ENCODE measurements at places on chromosomes 2 and 18.

DNA sequence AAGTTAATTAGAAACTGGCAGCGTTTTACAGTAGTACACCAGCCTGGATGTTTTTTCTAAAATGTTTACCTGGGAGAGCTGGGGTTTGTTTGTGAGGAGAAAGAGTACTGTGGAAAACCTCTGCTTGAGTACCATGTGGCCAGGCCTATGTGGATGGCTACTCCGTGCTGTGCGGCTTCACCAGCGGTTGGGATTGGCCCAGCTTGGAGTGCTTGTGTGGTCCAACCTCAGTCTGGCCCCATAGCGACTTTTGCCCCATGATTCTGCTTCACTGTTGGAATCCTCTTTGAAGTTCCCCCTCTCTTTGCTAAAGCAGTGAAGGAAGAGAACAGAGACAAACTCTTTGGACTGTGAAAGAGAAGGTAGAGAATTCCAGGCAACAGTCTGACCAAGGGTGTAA, 15.9 kb downstream of the CD8A start:
- no peak for DNase-seq

DNA sequence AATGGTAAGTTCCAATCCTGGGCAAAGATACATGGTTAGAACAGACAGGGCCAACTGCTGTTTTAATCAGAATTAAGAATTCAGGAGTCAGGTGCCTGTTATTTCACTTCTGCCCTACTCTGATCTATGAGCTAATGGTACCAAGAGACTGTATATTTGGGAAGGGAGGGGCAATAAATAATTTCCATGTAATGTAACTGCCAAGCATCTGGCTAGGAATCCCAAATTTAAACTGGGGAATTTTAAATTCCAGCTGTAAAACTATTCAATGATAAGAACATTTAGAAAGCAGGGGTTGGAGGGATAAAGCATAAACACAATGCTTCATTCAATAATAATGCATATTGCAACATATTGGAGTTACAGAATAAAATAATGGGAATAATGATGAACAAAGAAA, 49.7 kb downstream of the SCN7A start:
- DNase-seq, result no peak

- DNase-seq, result no peak
Observed at GRCh38 chr18:40841467-40841866, 1113.6 kb upstream of the PIK3C3 start.

DNA sequence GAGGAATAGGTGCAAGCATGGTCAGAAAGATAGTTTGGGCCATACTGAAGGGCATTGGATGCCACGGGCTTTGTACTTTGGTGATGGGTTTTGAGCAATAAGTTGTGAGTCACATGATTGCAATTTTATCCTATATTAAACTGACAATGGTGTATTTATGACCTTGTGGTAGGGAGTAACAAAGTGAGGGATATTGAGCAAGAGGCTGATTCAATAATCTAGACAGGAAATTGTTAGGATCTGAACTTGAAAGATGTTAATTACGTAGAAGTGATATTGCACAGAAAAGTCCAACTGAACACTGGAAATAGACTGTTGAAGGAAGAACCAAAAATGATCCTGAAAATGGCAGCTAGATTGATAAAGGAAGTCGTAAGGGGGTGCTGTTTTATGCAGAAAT, 46.6 kb upstream of the TCF4 start:
- no peak for DNase-seq

- DNase-seq, result no peak
Observed at GRCh38 chr18:6428851-6429395, 14.2 kb upstream of the L3MBTL4 start.

GRCh38 chr2:63982335-63982734, 36.9 kb downstream of the VPS54 start:
- no peak for DNase-seq

DNA sequence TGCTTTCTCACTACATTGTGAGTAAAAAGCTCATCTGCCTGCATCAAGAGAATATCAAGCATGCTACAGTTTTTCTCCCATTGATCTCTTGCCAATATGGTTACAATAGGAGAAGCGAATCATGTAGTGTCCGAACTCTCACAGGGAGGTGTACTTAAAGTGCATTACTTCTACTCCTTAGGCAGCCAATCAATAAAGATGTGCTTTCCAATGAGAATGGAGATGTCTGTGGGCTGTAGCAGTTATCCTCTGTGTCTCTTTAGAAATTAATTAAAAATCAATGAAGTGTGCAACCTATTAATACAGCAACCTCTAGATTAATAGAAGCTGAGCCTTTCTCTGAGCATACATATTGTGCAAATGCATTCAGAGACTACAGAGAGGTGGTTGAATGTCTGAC, 883.7 kb downstream of the CPS1 start:
- DNase-seq, result no peak

GRCh38 chr18:74152857-74153256, 4.5 kb downstream of the TIMM21 start:
- DNase-seq, result no peak

GRCh38 chr2:124983595-124983994, 958.5 kb downstream of the CNTNAP5 start:
- DNase-seq, result no peak

DNA sequence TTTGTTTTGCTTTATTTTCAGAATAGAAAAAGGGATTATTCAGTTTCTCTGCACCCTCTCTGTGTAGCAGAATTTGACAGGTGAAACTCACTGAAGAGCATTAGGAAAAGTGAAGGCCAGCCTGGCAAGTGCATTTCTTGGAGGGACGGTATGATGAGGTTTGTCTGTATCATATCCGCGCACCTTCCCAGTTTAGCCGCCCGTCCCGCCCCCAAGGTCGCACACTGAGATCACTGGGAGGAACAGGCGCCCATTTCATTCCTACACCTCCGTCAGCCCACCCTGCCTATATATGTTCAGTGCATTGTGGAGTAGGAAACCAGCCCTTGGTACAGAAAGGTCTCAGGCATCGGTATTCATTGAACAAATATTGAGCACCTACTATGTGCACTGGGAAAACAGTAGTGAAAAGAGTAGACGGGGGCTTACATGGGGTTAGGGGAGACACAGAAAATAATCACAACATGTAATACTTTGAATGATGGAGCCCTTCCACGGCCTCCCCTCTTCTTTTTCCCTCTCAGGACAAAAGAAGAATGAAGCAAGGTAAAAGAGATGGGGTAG, 678 bp upstream of the FECH start:
- DNase-seq, result no peak

DNA sequence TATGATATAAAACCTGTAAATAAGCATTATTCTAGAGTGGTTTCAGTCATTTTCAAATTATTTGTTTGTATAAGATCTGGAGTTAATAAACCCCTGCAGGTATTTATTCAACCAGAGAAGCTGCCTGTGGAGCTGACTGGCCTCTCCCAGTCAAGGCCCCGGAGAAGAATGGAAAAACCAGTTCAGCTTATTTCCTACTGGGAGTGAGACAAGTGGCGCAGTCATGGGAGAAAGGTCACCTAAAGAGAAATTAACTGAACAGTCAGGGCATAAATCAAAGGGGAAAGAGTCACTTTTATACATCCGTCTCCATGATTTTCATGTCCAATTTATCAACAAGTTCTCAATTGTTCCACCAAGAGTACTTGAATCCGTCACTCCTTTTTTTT, 240.9 kb downstream of the RNF152 start:
- DNase-seq, result peak; percentile 5

GRCh38 chr18:48979944-48980890, 29.5 kb upstream of the SMAD7 start:
- DNase-seq, result no peak

DNA sequence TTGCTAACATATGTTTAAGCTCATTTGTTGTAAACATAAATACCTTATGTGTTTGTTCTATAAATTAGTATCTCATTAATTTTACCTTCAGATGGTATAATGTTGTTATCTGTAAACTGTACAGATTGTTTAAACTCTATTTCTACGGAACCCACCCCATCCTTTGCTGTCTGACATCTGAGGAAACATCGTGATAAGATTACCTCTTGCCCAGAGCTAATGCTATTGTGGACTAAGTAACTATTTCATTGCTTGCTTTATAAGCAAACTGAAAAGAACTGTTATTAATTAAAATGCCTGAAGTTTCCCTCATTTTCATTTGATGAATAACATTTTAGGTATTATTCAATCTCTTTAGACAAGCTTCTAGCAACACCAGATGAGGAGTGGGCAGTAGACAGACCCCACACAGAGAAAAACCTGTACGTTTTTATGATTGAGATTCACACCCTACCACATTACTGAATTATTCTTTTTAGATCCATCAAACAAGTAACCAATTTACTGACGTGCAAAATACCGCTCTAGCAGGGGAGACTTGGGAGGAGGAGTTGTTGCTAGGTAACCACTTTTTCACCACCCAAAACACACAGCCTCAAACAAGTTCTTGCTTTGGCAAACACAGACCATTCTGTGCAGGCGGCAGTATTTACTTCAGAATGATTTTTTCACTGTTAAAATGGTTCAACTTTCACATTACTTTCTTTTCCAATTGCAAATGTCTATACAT, 1.9 kb upstream of the SYT4 start:
- peak; percentile 25 for DNase-seq

DNA sequence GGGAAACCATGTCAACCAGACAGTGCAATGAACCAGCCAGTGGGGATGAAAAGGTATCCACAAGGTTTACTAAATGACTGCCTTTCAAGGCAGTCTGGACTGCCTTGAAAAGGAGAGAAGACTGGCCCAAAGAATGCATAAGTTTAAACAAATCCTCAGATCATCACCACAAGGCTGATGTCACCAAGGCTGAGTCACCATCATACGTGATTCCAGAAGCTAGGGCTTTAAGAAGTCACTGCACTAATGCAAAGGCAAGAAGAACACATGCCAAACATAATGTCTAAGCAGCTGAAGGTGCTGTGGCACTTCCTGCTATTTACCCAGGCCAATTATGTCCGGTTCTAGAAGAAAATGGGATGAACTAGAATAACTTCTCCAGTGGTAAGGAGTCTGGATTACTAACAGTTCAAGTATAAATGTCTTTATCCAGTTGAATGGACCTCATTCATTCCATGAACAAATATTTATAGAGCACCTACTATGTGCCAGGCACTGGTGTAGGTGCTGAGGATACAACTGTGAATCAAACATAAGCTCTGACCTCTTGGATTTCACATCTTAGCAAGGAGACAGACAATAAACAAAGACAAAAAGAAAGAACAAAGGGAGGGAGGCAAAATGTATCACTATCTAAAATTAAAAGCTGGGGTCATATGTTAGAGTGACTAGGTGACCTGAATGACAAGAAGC, 37.6 kb upstream of the ONECUT2 start:
- no peak for DNase-seq

- no peak for DNase-seq
Observed at GRCh38 chr2:58228299-58228698, 12.8 kb downstream of the FANCL start.

GRCh38 chr2:1748741-1749488, 4.6 kb upstream of the PXDN start:
- DNase-seq, result no peak

- DNase-seq, result no peak
Observed at GRCh38 chr2:205267323-205267722, 415.0 kb upstream of the NRP2 start.

GRCh38 chr2:111900859-111901258, 2.5 kb downstream of the MERTK start:
- no peak for DNase-seq

GRCh38 chr2:30147196-30147714, 448 bp downstream of the YPEL5 start:
- no peak for DNase-seq

GRCh38 chr2:195756218-195756942, 99.4 kb downstream of the SLC39A10 start:
- no peak for DNase-seq

- no peak for DNase-seq
Observed at GRCh38 chr2:46306330-46306751, 9.1 kb downstream of the EPAS1 start.

GRCh38 chr2:190197143-190197720, 122.4 kb downstream of the HIBCH start:
- no peak for DNase-seq

DNA sequence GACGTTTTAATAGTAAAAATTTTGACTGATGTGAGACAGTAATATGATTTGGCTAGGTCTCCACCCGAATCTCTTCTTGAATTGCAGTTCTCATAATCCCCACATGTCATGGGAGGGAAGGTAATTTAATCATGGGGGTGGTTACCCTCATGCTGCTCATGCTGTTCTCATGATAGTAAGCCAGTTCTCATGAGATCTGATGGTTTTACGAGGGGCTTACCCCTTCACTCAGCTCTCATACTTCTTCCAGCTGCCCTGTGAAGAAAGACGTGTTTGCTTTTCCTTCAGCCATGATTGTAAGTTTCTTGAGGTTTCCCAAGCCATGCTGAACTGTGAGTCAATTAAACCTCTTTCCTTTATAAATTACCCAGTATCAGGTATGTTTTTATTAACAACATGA, 327.0 kb upstream of the CDH7 start:
- DNase-seq, result no peak

GRCh38 chr18:46155641-46156051, 51.5 kb downstream of the HAUS1 start:
- DNase-seq, result no peak

- DNase-seq, result peak; percentile 19
Observed at GRCh38 chr2:48566592-48567310, 36.8 kb downstream of the STON1 start.

GRCh38 chr18:42271647-42272414, 316.8 kb downstream of the PIK3C3 start:
- DNase-seq, result no peak

DNA sequence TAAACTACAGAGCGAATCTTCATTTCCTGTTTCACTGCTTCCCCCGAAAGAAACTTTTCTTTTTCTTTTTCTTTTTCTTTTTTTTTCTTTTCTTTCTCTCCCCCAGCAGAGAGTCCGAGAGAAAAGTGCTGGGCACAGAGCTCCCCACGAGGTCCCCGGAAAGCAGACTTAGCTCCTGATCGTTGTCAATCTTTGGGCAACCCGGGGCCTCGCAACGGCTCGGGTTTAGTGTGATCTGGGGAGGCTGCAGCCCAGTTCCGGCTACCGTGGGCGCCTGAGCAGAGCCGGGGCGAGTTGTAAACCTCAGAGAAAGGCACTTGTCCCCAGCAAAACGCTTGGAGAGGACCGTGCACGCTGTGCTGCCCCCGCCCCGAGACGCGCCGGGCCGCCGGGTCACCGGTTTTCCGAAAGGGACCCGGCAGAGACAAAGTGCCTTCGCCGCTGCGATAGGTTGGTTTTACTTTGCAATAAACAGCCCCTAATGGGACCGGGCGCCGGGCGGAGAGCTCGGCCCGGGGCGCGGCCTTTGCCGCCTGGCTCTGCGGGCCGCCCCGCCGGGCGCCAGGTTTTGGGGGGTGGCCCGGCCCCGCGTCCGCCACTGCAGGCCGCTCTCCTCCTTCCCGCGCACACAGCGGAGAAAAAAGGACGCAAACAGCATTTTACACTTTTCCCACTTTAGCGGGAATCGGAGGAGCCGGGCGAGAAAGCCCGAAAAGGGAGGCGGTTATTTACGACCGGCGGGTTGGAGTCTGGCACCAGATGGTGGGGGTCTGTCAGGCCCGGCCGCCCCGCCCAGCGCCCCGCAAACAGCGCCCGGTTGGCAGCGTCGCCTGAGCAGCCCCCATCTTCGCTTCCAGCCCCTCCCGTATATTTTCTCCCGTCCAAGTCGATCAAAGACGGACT, 136.0 kb downstream of the INSIG2 start:
- DNase-seq, result no peak

Measured in HEK293T (cell line).